ENCODE measurements at places on chromosomes 6 and 20.
A peak's percentile ranks its signal among the peaks of the same experiment; 100 is the strongest.

DNA sequence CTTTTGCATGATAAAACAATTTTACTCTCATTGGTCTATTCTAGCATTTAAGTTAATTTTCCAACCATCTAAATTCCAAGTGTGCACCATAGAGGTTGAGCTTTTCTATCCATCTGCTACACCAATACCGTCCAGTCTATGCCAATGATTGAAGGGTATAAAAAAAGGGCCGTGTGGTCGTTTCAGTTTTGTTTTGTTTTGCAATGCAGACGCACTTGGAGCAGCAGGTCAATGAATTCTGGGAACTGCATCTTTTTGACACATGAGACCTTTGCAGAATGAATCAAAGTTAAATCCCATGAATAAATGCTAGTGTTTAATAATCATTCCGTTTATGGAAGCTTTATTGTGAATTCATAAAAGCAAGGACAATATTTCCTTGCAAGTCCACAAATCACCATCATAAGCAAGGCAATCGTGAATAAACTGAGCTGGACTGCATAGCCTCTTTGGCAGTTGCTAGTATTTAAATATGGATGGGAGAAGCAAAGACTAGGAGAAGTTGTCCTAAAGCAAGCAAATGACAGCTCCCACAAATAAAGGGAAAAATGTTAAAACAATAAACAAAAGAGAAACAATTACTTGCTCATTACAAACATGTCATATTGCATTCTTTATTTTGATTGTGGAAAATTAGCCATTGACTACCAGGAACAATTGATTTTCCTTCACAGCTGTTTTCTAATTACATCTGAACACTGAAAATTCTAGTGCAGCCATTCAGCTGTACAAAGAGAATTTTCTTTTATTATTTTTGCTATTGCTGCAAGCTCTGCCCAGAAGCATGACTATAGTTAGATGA lies 649.7 kb upstream of the GJE1 start:
- no peak for DNase-seq

GRCh38 chr20:50274570-50275430 lies 84.2 kb downstream of the CEBPB start:
- peak; percentile 42 for DNase-seq

GRCh38 chr20:24459733-24460132 lies 9.7 kb upstream of the SYNDIG1 start:
- DNase-seq, result no peak

DNA sequence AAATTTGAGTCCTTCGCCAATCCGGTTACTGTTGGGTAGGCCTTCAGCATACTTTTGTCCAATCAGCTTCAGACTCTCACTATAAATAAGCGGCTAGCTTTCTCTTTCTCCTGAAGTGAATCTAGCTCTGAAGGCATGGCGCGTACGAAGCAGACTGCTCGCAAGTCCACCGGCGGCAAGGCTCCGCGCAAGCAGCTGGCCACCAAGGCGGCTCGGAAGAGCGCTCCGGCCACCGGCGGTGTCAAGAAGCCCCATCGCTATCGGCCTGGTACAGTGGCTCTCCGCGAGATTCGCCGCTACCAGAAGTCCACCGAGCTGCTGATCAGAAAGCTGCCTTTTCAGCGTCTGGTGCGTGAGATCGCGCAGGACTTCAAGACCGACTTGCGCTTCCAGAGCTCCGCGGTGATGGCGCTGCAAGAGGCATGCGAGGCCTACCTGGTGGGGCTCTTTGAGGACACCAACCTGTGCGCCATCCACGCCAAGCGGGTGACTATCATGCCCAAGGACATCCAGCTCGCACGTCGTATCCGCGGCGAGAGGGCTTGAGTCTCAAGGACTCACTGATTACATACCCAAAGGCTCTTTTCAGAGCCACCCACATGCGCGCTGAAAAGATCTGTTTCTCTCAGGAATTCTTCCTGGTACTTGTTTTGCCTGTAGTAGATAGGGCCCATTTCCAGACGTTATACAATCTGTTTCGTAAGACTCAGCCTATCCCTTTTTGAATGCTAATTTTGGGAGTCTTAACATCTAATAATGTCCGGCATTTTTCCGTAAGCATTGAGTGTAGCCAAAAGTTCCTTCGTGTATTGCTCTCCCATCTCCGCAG lies 102.0 kb downstream of the OR2B2 start:
- DNase-seq, result peak; percentile 16

GRCh38 chr6:96301781-96302180 lies 219.8 kb upstream of the UFL1 start:
- DNase-seq, result no peak

GRCh38 chr6:43992783-43993644 lies 134.2 kb downstream of the MRPL14 start:
- DNase-seq, result no peak

DNA sequence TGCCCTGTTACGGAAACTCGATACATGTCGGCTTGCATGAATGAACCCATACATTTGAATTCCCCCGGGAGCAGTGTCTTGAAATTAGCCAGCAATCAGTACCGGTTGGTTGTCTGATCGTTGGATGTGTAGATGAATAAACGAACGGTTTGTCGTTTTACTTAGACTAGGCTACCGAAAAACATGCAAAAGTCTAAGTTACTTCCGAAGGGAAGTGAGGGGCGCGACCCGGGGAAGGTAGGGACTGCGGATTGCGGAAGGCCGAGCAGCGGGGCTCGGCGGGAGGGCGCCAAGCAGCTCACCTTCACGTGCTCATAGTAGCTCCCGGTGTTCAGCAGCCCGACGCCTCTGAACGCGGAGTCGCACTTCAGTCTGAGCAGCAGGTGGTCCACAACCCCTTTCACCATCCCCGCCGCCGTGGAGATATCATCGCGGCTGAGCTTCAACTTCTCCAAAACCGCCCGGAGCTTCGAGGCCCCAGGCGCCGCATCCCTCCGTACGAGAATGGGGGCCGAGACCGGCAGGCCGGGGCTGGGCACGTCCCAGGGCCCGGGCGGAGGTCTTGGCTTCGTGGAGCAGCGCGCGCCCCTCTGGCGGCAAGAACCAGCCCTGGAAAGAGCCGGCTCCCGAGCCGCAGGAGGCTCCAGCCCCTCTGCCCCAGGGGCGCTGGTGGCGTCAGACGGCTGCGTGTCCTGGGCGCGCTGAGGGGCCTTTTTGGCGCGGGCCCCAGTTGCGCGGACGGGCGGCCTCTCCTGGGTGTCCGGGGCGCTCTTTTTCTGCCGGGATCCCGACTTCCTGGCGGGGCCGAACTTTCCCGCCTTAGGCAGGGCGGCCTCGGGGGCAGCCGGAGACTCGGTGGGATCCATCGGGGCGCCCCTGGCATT lies 632 bp downstream of the CGAS start:
- DNase-seq, result peak; percentile 28

DNA sequence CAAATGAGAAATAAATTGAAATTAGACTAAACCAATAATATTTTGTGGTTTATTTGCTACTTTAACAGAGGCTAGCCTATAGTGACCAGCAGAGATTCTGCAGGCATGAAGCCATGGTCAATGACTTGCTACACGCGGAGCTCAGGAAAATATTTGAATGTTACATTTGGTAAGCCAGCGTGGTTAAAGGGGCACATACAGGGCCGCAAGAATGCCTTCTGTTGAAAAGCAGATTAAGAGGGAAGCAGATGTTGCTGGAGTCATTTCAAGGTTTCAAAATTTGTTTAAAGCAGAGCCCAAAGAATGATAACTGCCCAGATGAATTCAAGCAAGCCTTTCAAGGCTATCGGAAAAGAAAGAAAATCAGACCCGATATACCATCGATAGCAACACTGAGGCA lies 294.3 kb upstream of the MAN1A1 start:
- no peak for DNase-seq

- DNase-seq, result no peak
Observed at GRCh38 chr20:13771853-13772453, 12.8 kb downstream of the ESF1 start.

DNA sequence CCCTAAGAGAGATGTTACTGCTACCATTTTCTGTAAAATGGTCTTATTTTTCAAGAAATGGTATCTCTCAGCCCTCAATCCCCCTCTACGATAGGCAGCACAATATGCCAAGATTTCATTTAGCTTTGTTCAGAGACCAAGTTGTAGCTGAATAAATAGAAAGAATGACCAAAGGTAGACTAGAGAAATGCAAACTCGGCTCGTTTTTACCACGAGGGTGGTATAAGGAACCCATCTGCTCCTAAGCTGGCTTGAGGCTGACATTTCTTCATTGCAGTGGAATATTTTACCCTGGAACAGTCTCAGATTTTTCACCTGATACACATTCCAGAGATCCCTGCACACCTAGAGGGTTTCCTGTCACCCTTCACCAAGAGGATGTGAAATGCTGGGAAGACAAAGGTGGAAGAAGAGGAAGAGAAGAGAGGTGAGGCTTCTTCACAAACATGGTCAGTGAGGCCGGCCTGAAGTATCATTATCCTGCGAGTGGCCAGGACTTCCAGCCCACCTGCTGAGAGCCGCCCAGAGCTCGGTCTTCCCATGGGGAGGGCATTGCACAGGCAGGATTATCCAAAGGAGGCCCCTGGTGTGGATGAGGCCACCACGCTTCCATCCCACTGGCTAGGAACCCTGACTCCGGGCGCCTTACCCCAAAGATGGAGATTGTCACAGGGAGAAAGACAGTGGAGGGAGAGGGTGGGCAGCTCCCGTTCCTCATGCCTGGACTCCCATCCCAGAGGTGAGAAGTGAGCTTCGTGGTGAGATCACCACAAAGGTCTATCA lies 57.1 kb upstream of the AFDN start:
- no peak for DNase-seq

All from nucleus accumbens (tissue), 56 donors.